ENCODE measurements at places on chromosomes 7 and 10.

- no peak for DNase-seq
Measured at GRCh38 chr10:72276013-72276387, 2.3 kb downstream of the DDIT4 start.

DNA sequence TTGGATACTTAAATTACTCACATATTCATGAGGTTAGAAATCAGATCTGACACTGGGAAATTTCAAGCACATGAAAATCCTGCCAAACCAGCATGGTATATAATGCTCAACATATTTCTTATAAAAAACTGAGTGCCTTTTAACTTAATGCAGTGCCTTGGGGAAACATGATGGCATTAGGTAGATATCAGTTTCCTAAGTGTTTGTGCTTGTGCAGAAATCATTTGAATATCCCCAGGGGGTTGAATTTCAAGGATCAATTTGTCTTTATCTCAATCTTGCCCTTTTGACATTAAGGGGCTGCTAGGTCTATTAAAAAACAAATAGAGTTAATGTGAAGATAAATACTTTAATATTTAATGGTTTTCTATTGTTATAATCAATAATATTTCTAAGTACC is 396.3 kb downstream of the SORCS1 start:
- no peak for DNase-seq

DNA sequence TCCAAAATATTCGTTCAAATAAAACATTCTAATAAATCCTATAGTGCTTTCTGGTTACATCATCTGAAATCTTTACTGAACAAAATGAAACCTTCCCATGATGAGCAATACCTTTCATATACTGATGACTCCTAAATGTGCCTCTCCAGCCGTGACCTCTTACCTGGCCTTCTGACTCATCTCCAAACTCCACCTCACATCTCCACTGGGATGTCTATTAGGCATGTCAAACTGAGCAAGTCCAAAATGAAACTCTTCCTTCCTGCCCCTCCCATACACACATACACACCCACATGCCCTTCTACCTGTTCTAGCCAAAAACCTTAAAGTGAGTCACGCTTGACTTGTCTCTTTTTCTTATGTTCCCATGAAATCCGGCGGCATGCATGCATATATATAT is 22.9 kb downstream of the GSAP start:
- no peak for DNase-seq

GRCh38 chr10:89516149-89516832 is 19.1 kb downstream of the SLC16A12 start:
- no peak for DNase-seq

- no peak for DNase-seq
Measured at GRCh38 chr7:52862321-52862720, 173.1 kb upstream of the POM121L12 start.

GRCh38 chr7:27962273-27962672 is 218.3 kb downstream of the JAZF1 start:
- no peak for DNase-seq

- no peak for DNase-seq
Measured at GRCh38 chr10:125164421-125164820, 4.1 kb upstream of the CTBP2 start.

- no peak for DNase-seq
Measured at GRCh38 chr10:132651511-132652029, 114.0 kb downstream of the INPP5A start.

- no peak for DNase-seq
Measured at GRCh38 chr7:16875861-16876260, 5.9 kb downstream of the AGR3 start.

DNA sequence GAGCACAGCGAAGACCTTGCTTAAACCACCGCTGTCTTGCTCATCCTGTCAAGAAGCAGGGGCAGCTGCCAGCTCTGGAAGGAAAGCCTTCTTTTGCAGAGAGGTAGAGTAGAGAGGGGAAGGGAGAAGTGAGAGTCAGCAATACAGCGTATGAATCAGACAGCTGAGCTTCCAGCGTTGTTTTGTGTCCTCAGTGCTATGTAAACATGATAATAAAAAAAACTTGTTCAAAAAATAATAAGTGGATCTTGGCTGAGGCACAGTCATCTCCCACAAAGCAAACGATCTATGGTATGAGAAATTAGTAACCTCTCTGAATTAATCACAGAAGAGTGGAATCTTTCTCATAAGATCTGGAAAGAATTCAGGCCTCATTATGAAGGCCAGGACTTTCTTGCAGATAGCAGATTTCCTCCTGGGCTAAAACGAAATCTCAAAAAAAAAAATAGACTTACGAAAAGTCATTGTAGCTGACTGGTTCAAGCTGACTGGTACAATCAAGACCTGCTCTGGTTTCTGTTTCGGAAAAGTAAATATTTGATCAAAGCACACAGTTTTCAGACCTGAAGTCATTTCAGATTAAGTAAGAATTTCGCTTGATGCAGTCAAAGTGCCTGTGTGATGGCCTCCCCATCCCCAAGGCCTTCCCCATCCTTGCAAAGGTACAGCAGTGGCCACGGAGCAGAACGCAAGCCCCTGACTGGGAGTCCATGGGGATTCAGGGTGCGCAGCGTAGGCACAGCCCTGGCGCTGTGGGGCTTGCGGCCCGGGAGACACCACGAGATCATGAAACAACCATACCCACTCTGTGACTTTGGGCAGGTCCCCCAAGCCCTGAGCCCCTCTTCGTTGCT is 29.4 kb downstream of the CHST15 start:
- no peak for DNase-seq

DNA sequence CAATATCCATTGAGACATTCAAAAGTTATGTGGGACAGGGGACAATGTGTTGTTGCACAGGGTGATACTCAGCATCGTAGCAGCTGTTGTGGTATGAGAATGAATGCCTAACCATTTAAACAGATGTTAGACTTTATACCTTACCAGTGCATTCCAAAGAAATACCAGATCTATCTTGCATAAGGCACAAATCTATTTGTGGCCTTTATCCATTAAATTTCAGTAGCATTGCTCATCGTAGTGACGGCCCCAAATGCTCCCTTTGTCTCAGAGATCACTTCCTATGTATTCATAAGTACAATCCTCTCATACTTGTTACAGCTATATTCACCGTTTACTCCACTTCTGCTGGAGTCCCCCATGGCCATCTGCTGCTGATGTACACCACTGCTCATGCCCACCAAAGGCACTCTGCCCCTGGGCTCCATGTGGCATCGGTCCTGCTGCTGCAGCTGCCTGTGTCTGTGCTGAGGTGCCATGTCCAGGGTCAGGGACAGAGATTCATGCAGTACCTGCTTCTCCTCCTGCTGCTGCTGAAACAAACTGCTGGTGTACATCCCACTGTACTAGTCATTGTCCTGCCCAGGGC is 96.3 kb downstream of the CPED1 start:
- no peak for DNase-seq

- DNase-seq: no peak
Measured at GRCh38 chr10:32308027-32308603, 38.8 kb downstream of the EPC1 start.

DNA sequence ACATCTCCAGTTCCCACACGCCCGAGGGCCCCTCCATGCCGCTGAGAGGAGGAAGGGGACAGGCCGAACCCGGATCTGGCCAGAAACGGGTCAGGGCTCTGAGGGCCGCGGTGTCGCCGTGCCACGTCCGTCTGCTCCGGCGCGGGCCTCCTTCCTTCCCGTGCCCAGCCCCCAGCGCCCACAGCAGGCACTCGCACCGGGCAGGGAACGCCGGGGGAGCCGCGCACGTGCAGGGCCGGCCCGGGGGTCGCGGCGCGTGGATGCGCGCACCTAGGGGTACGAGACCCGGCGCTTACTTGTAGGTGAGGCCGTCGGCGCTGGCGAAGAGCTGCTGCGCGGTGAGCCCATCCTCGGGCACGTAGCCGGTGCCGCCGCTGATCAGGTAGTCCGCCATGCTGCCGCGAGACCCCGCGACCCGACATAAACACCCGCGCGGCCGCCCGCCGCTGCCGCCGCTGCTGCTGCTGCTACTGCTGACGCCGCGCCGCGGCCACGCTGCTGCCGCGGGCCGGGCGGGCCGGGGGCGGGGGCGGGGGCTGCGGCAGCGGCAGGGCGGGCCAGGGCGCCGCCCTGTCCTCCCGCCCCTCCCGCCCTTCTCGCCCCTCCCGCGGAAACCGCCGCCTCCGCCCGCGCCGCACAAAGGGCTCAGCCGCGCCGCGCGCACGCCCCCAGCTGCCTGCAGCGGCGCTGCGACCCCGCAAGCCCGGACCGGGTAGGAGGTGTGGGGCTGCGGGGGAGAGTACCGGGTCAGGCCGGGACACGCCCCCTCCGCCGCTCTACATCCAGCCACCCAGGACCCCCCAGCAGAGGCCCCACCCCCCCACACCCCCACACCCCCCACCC is 4.1 kb downstream of the IMPDH1 start:
- DNase-seq: peak; percentile 53

DNA sequence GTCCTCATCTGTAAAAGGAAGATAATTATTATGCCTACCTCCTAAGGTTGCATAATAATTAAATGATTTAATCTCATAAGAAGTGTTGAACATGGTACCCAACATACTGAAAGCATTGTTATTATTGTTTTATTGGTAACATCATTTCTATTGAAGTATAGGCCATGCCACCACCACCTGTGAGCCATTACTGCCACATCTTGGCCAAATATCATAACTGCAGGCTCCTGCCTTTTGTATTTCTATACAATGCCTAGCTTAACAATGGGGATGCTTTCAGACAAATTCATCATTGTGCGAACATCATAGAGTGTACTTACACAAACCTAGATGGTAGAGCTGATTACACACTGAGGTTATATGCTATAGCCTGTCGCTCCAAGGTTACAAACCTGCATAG is 61.1 kb upstream of the NPSR1 start:
- DNase-seq: peak; percentile 26

DNA sequence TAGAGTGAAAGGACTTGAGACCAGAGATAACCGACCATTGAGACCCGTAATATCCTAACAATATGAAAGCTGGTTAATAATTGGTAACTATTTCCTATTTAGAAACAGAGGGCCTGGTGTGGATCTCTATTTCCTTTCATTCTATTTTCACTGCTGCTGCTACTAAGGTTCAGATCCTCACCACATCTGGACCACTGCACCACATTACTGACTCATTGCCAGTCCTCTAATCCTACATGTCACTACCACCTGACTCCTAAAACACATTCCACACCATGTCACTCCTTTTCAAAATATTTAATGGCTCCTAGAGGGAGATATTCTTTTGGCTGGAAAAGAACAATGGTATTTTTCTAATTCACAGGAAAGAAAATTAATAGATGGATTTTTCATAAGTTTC is 6.4 kb downstream of the USP54 start:
- DNase-seq: no peak

- peak; percentile 60 for DNase-seq
Measured at GRCh38 chr10:132335189-132336063, 3.4 kb downstream of the LRRC27 start.

- DNase-seq: no peak
Measured at GRCh38 chr10:34348917-34349485, 466.1 kb downstream of the PARD3 start.

DNA sequence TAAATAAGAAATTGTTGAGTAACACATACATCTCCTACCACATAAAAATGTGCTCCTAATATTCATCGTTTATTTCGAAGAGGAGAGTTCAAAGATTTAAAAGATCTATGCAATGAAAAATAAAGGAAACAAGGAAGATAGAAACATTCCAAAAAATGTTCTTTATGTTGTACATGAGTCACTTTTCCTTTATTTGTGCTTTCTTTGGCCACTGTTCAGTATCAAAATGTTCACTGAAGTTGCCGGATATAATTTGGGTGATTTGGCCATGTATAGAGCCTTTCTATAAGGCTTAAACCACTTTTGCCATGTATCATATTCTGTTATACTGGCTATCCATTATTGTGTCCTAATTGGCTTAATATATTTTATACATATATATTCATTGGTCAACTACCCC is 62.9 kb upstream of the PRR15 start:
- DNase-seq: no peak

DNA sequence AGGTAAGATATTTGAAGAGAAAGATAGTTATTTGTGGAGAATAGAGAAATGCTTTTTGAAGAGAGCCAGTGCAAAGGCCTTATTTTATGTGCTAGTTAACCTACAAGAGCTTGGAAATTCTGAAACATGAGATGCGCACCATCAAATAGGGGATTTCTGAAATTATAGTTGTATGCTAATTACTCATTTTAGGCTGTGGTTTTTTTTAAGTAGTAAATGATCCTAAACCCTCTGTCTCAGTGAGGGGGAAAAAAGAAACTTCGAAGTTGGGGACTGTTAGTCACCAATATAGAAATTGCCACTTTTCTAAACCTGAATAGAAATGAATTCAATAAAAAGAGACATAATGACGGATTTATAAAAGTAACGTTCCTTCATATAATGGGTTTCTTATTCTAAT is 119.3 kb upstream of the MDFIC start:
- no peak for DNase-seq

GRCh38 chr10:67923551-67923950 is 39.1 kb downstream of the SIRT1 start:
- DNase-seq: no peak
